ENCODE measurements at places on chromosomes 3 and 15.

GRCh38 chr3:189646853-189647542, 15.8 kb downstream of the TP63 start:
- no peak for DNase-seq

DNA sequence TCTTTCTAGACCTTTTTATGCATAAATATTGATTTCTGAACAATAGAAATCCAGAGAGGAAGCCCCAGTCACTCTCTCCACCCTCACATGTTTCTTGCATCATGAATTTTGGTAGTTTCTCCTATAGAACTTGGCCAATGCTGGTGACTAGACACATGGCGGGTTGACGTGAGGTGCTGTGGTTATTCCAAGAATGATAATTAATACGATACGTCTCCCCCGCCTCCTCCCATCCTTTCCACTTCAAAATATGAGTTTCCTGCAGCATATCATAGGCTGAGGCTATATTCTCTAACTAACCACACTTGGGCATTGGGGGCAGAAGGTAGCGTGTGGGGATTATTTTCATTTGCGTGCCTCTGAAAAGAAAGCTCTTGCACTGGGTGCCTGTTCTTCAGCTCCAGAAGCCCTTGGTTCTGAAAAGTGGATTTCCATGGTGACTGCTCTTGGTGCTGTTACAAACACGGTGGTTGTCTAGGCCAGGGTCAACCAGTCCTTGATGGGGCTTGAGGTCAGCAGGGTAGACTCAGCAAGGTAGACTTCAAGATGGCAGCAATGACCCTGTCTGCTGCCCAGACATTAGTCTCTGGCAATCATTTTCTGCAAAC, 5.3 kb downstream of the TNFSF10 start:
- no peak for DNase-seq

DNA sequence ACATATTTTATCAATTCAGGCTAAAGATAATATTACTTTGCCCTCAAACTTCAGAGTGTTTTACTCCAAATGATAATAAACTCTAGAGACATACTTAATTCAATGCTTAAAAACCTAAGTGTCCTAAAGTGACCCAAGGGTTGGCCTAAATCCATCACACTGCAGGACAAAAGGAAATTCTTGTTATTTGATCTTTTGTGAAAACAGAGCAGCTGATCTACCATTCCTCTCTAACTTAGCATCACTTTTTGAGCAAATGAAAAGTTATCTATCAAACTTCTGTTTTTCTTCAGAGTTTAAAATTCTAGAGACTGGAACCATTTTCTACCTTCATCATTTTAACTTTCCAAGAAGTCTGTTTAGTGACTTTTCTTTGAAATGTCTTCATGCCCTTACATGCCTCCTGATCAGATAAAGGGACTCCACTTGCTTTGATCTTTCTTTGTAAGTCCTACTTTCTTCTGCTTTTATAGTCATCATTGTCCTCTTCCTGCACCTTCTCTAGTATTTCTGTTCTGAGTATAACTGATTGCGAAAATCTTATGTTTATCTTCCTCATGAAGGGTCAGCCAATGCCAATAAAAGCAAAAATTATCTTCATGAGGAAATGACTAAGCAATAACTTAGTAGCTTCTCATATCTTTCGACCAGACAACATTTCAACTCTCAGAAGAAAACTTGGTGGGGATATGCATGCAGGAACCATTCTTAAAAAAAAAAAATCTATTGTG, 378.7 kb upstream of the TGFBR2 start:
- DNase-seq = no peak

GRCh38 chr15:63274427-63274826, 3.0 kb upstream of the APH1B start:
- DNase-seq = no peak

DNA sequence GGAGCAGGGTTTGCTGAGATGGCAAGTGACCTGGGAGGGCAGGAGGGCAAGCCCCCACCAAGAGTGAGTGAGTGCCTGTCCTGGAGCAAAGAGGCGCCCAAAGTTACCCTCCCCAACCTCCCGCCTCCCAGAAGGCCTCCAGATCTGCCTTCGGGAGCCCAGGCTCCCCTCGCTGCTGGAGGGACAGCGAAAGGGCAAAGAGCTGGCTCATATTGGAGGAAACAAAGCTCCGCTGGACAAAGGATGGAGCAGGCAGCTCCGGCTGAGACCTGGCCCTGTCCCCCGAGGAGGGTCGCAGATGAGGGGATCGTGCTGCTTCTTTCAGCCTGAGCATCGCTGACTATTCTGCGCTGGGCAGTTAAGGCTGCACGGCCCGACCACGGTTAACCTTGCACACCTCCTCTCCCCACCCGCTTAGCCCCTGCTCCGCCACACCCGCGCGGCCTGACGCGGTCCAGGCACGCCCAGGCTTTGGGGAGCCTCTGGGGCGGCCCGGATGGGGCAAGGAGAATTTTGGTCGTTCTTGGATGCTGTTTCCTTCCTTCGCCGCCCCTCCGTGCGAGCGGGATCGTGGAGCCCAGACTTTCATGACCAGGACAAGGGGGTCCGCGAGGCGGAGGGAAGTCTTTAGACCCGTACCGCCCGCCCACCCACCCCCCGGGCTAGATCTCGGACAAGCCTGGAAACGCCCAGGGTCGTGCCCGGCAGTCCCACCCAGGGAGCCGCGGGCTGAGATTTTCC, 651 bp downstream of the PLCD1 start:
- DNase-seq = no peak
